ENCODE measurements at places on chromosomes 12 and 14. TPM values are rescaled to one million over a fixed set of nuclear protein-coding genes. Genes with fewer than 3 reads are reported as not detected.

DNA sequence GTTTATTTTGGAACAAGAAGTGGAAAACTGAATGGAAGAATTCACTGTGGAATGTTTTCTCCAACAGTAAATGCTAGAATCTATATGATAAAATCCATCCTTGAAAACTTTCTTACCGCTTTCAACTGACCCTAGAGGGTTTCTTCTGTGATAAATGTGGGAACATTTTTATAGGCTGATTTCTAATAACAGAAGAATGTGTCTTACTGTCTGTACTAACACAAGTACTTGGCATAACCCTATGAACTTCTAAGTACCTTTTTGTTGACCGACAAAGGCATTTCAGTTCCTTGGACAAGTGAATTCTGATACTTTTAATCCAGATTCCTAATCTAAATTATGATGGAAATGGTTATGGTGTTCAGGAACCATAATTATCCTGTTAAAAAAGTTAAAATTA, 1109.7 kb upstream of the FLRT2 start:
- H3K27ac ChIP-seq: no peak overlapping the region
- no peaks in the 10 kb centered on the region for H3K27me3 ChIP-seq
- H3K4me1 ChIP-seq: no peaks in the 10 kb centered on the region
- no peak for DNase-seq
- no peaks in the 10 kb centered on the region for H3K36me3 ChIP-seq
- H3K4me3 ChIP-seq: no peak overlapping the region

DNA sequence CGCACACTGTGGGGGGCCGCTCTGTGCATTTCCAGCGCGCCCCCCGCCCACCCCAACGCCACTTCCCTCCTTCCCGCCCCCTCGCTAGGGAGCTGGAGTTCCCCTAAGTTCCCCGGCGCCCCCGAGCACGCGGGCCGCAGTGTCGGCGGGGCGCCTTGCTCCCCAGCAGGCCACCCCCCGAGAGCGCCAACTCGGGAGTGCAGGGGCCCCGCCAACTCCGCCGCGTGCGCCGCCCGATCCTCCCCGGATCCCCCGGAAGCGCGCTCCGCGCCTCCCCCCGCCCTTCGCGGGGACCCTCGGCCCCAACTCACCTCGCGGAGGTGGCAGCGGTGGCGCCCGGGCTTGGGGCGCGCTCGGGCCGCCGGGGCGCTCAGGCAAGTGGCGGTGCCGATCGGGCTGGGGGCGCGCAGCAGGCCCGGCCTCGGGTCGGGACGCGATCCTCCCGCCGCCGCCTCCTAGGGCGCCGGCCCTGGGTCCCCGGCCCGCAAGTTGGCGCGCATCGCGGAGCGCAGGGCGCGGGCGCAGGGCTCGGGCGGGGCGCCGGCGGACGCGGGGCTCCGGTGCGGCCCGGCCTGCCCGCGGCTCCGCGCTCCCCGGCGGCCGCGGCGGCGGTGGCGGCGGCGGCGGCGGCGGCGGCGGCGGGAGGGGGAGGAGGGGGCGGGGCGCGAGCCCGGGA, at the start of gene NCOR2:
Gene NCOR2 (minus strand): TSS at position 616 of the 676 bp plus-strand sequence. CDS start 72,361 bp downstream, outside the sequence.
- H3K36me3 ChIP-seq: no peaks in the 10 kb centered on the region
- H3K27me3 ChIP-seq: no peaks in the 10 kb centered on the region
- H3K27ac ChIP-seq: peak within 1 kb of the TSS; percentile 91
- DNase-seq: no peak
- peaks cover 26% of the 10 kb centered on the region for H3K4me1 ChIP-seq
- peak within 1 kb of the TSS; percentile 95 for H3K4me3 ChIP-seq

- H3K4me3 ChIP-seq: no peak overlapping the region
- no peak overlapping the region for H3K27ac ChIP-seq
- H3K4me1 ChIP-seq: peaks cover 11% of the 10 kb centered on the region
- no peaks in the 10 kb centered on the region for H3K27me3 ChIP-seq
- DNase-seq: no peak
Measured at GRCh38 chr14:69999261-69999674, 120.1 kb downstream of the SMOC1 start.

DNA sequence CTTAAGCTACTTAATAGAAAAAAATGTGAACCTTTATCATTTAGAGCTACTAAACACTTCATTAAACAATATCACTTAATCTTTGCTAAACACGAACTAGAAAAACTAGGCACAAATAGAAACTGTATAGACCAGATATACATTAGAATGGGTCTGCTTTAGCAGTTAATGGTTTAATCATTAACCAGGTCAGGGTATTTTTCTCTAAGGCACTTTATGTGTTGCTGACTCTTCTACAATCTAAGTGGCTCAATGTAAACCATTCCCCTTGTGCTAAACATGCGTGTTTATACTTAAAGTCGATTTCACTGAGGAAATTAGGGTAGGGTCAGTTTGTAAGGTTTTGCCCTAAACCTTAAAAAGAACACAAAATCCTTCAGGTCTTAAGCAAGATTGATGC, 29.7 kb downstream of the TMCC3 start:
- no peak overlapping the region for H3K4me3 ChIP-seq
- no peak for DNase-seq
- no peaks in the 10 kb centered on the region for H3K27me3 ChIP-seq
- H3K27ac ChIP-seq: peak overlapping the region; percentile 85
- peaks cover 16% of the 10 kb centered on the region for H3K4me1 ChIP-seq

- peaks cover 8% of the 10 kb centered on the region for H3K4me1 ChIP-seq
- no peaks in the 10 kb centered on the region for H3K27me3 ChIP-seq
- H3K4me3 ChIP-seq: no peak overlapping the region
- H3K27ac ChIP-seq: no peak overlapping the region
- no peaks in the 10 kb centered on the region for H3K36me3 ChIP-seq
Measured at GRCh38 chr12:1922075-1922709, 3.7 kb upstream of the CACNA2D4 start.

GRCh38 chr12:97181571-97182265, 274.7 kb downstream of the NEDD1 start:
- no peak overlapping the region for H3K27ac ChIP-seq
- no peaks in the 10 kb centered on the region for H3K4me1 ChIP-seq
- no peak overlapping the region for H3K4me3 ChIP-seq
- DNase-seq: no peak
- no peaks in the 10 kb centered on the region for H3K27me3 ChIP-seq
- no peaks in the 10 kb centered on the region for H3K36me3 ChIP-seq

Gene TAS2R42
- total RNA-seq: not detected

Gene WNT5B
- total RNA-seq: 15.4 TPM

Gene LRRC10
- not detected for total RNA-seq

Gene CFAP54
- 1.2 TPM for total RNA-seq
